IMR-90 (cell line): ENCODE measurements at places on chromosomes 1 and 21. TPM values are rescaled to one million over a fixed set of nuclear protein-coding genes. Genes with fewer than 3 reads are reported as not detected.

The SLC26A9 gene
- under 0.01 TPM in 1 of 2 replicates, not detected in the other for total RNA-seq

The GPR89A gene
- total RNA-seq: 29.0 and 32.8 TPM in 2 replicates

The PLEKHG5 gene
- 4.8 and 5.0 TPM in 2 replicates for total RNA-seq

The RNU1-4 gene
- total RNA-seq: under 0.01 TPM in 2 replicates

The OR10J1 gene
- total RNA-seq: not detected in 2 replicates

The LRRC53 gene
- not detected in 2 replicates for total RNA-seq

The TRIM17 gene
- not detected in 2 replicates for total RNA-seq

The SPRR5 gene
- not detected in 2 replicates for total RNA-seq

- DNase-seq: peak; percentile 63
Observed at GRCh38 chr1:110155878-110156522, 5.7 kb downstream of the SLC6A17 start.

- no peak for DNase-seq
Observed at GRCh38 chr1:53074313-53075154, 12.5 kb downstream of the PODN start.

DNA sequence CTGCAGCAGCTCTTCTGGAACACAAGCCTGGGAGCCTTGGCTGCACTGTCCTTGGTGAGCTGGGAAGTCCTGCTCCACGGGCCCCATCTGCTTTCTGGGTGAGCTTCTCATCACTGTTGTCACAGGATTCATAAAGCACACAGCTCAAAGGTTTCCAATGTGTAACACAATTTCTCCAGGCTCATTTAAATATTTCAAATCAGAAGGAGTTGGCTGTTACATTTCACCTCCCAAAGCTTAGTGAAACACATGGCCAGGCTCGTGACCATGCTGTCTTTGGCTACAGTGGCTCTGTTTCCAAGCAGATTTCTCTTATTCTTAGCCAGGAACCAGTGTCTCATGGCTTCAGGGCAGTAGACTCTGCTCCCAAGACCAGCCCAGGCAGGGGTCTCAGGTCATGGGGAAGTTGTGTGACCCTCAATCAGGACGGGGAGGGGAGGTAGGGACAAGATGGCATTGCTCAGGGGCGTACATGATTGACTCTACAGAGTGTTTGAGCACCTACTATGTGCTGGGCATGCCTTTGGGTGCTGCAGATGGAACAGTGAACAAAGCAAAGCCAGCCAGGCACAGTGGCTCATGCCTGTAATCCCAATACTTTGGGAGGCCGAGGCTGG, 353.0 kb downstream of the NPHP4 start:
- no peak for DNase-seq

- DNase-seq: no peak
Observed at GRCh38 chr21:41147096-41147978, 20.6 kb upstream of the BACE2 start.

GRCh38 chr1:43388613-43389012, 987 bp downstream of the MED8 start:
- DNase-seq: no peak

GRCh38 chr1:185595835-185596667, 138.1 kb upstream of the HMCN1 start:
- peak; percentile 56 for DNase-seq

DNA sequence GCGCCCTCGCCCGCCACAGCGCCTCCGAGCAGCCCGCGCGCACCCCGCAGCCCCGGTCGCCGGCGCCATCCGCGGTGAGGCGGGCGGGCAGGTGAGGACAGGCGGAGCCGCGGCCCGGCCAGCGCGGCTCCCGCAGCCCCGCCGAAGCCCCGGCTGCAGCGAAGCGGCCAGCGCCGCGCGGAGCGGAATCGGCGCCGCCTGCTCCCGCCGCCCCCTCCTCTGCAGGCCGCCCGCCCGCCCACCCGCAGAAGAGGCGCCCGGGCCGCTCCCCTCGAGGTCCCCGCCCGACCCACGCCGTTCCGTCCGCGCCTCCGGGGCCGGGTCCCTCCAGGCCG, 1.3 kb downstream of the PRDM16 start:
- no peak for DNase-seq

- no peak for DNase-seq
Observed at GRCh38 chr1:52054496-52055065, 410 bp downstream of the TXNDC12 start.

DNA sequence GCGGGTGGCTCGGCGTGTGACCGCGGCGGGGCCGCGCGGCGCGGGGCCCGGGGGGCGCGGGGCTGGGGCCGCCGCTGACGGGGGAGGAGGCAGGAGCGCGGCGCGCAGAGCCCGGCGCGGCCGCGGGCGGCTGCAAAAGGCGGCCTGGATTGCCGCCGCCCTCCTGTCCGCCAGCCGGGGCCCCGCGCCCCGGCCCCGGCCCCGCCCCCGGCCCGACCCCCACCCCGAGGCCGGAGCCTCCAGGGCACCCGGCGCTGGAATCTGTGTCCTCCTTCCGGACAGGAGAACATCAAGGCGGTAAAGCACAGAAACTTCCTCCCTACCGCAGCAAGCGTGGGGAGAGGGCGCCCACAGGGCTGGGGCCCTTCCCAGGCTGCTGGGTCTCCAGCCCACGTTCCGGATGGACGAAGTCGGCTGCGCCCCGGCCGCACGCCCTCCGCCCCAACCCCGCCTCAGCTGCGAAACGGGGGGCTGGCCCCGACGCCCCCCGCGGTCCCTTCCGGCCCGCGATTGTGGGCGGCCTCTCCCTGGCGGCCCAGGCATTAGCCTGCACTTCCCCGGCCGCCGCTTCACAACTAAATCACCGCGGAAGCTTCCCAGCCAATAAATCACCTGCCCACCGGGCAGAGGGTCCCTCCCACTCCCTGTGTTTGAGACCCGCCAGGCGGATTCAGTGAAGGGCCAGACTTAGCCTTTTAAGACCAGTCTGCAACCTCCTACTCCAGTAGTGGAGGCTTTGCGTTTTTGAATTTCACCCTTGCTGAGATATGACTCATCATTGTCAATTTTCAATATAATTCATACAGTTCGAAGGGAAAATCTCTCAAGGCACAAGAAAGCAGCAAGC, 106.0 kb downstream of the SLC45A1 start:
- peak; percentile 65 for DNase-seq

DNA sequence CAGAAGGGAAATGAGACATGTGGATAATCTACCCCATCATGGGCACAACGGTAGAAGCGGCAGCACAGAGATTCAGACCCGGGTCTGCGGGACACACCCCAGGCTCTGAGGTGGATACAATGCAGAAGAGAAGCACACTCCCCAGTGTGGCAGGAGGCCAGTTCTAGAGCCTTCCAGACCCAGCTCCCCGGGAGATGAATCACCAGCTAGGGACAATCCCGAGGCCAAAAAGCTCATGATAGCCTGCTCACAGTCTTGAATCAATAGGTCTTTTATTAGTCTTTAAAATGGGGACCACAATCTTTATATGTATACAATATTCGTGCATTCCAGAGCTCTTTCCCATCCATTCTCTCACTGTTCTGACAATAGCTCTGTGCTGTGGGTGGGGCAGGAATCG, 57.3 kb upstream of the DIRAS3 start:
- peak; percentile 60 for DNase-seq

DNA sequence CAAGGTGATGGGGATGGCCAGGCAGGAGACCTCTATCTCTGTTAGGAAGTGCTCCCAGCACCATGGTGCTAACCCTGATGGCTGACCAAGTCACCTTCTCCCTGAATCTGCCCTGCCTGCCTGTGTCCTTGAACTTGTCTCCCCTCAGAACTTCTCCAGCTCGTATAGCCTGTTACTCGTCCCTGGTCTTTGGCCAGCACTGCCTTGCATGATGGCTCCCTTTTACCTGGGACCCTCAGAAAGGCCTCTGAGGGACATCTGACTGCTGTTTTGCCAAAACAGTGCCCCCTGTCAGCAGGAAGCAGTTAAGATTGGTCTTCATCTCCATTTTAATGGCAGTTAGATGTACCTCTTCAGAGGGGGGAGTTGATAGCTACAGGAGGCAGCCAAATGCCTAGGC, 148.3 kb downstream of the RHOU start:
- no peak for DNase-seq

GRCh38 chr1:113809670-113810602, 2.3 kb downstream of the RSBN1 start:
- peak; percentile 50 for DNase-seq

GRCh38 chr1:231807541-231807940, 181.0 kb downstream of the DISC1 start:
- no peak for DNase-seq

DNA sequence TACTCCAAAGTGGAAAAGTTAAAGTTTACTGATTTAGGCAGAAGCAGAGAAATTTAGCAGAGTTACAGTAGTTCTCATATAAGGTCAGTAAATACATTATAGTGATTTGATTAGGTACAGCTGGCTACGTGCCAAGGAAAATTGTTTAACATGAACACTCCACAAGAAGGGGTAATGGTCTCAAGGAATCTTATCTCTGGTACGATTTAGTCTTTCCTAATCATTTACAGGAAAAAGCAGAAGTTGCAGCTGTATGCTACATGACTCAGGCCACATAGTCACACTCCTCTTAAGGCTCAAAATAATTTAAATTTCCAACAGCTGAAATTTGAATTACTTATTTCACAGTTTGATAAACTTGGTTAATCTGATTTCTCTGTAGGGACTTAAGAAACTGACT, 36.9 kb upstream of the OR2B11 start:
- DNase-seq: no peak

GRCh38 chr1:7401814-7402547, 369.1 kb upstream of the VAMP3 start:
- peak; percentile 100 for DNase-seq

- peak; percentile 45 for DNase-seq
Observed at GRCh38 chr1:6872573-6873261, 87.5 kb downstream of the CAMTA1 start.

DNA sequence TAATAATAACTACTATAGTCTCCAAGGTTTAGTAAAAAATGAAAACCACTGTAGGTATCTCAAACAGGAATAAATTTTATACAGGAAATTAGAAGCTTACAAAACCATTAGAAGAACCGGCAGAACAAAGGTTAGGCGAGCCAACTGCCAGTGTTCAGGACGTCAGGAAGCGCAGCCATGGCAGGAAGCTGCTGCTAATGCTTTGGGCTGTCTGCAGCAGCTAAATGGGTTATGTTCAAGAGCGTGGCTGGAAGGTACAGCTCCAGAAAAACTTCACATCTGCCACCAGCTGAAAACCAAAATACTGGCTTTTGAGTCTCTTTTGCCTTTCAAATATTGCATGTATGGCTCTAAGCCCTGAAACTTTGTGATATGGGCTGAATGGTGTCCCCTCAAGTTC, 35.7 kb upstream of the MYSM1 start:
- no peak for DNase-seq

DNA sequence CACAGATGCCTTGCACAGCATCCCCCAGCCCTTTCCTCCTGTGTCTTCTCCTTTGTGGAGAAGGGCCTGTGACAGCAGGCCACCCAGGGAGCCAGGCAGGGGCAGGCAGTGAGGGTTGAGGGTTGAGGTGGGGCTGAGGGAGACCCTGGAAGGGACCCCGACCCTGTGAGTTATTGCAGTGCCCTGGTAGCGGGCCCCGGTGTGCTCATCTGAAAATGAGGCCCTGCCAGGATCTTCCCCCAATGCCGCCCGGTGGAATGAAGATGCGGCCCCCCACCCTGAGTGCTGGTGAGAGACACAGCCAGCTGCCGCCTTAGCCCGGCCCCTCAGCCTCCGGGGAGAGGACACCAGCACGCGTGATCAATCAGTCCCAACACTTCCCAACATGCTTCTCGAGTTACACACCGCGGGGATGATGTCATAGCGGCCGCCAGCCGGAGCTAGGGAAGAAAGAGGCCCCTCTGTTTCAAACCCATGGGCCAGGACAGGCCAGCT, 36.2 kb upstream of the ACTRT2 start:
- DNase-seq: no peak

- peak; percentile 44 for DNase-seq
Observed at GRCh38 chr21:45970674-45971615, 10.6 kb upstream of the COL6A1 start.

DNA sequence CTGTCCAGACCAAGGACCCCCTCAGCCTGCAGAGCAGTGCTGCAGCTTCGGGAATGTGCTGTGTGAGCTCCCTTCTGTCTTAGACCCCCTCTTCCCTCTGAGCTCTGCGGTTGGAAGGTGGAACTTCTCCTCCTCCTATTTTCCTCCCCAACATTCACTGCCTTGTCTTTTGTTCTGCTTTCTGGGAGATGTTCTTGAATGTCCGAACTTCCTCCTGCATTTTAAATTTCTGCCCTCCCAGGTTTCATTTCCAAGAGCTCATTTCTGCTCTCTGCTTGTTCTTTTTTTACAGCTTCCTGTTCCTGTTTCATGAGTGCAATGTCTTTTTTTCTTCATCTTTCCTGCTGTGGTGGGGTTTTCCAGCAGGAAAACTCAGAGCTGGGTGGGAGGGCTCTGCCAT, 29.3 kb downstream of the RRP1 start:
- DNase-seq: no peak

DNA sequence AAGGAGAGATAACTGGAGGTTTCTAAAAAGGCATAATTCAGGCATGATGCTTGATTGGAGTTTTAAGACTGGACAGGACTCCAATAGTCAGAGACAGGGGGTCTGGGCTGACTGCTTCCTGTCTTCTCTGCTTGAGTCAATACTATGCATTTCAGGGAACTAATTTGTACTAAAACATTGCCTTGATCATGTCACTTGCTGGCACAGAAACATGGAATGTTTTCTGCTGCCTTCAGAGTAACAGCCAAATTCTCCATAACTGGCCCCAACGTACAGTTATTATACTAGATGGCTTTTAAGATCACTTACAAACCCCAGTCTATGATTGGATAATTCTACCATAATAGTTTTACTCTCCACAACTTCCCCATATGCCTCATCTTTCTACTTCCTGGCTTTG, 247.0 kb downstream of the DNM3 start:
- no peak for DNase-seq

DNA sequence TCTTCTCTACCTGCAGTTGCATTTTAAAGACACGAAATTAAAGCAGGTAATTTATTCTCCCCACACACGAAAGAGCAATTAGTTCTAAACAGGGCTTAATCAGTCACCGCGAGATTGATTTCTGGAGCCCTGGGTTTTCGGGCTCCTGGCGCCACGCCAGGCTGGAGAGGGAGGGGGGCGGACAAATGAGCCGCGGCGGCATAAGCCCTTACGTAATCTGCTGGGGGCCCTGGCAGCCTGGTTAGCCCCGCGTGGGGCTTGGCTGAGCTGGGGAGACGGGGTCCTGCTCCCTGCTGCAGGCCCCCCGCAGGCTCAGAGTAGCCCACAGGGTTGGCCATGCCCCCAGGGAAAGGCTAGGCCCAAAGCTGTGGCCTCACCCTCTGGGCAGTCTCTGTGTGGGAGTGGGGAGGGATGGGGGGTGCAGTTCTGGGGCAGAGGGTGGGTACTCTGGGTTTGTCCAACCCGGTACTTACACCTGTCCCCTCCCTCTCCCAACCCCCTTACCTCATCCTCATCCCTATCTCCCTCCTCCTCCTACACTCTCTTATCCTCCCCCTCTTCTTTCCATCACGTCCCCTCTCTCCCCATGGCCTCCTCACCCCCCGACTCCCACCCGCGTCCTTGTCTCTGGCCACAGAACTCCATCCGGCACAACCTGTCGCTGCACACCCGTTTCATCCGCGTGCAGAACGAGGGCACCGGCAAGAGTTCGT, 19.9 kb downstream of the FOXO6 start:
- DNase-seq: no peak

GRCh38 chr1:118621839-118622238, 366.3 kb downstream of the TBX15 start:
- DNase-seq: no peak
